ENCODE measurements at places on chromosomes 16 and 17.

GRCh38 chr16:88978608-88979346, 1.8 kb upstream of the CBFA2T3 start:
- no peak for DNase-seq

- no peak for DNase-seq
Measured at GRCh38 chr16:67025210-67025550, 3.8 kb upstream of the CBFB start.

GRCh38 chr16:85259115-85259831, 147.0 kb upstream of the CIBAR2 start:
- DNase-seq = no peak

DNA sequence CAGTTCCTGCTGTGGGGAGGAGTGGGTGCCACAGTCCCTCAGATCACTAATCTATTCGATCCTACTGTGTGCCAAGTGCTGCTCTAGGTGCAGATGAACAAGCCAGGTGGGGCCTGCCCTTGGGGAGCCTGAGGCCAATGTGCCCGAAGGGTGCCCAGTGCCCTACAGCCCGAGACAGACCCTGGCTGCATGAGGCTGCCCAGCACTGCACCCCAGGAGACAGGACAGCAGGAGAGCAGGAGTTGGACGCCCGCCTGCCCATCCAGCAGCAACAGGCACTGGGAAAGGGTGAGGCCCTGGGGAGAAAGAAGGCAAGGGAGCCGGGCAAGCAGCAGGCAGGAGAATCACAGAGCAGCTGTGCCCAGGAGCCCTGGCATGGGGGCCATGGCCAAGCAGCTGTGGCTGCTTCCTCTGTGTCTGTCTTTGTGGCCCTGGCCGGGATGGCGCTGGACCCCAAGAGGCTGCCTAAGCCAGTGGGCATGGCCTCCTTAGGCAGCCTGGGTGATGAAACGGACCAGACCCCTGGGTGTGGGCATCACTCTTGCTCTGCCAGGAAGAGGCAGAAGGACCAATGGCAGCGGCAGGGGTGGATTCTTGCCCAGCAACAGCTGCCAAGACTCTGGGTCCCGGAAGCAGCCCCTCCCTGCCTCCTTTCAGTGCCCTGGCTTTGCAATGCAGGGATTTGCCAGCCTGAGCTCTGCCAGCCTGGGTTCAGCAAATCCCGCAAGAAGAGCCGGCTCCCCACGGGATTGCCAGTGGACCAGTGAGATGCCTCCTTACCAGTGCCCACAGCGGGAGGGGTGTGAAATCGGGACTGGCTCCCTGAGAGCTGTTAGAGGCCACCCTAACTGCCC, 179.6 kb upstream of the TNRC6C start:
- DNase-seq = no peak

DNA sequence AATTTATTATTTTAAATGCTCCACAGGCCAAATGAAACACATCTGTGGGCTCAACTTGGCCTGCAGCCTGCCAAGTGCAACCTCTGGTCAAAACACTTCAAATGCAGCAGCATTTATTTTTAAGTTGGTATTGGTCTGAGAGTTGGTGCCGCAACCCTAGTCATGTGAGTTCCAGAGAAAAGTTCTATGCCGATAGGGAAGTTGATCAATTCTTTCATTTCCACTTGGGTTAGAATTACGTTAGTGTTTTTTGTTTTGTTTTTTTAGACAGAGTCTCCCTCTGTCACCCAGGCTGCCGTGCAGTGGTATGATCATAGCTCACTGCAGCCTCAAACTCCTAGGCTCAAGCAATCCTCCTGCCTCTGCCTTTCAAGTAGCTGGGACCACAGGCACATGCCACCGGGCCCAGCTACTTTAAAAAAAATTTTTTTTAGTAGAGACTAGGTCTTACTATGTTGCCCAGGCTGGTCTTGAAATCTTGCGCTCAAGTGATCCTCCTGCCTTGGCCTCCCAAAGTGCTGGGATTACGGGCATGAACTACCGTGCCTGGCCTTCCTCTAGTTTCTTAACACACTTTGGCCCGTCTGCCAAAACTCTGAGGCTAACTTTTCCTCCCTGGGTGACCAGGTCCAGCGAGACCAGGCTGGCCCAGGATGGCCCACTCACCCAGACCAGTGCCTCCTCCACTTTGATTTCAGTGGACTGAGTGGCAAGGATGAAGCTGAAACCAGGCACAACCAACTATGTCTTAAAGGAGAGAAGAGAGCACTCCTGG, 221.1 kb downstream of the MRTFB start:
- DNase-seq = no peak
